ENCODE measurements at places on chromosomes 7 and 10.

DNA sequence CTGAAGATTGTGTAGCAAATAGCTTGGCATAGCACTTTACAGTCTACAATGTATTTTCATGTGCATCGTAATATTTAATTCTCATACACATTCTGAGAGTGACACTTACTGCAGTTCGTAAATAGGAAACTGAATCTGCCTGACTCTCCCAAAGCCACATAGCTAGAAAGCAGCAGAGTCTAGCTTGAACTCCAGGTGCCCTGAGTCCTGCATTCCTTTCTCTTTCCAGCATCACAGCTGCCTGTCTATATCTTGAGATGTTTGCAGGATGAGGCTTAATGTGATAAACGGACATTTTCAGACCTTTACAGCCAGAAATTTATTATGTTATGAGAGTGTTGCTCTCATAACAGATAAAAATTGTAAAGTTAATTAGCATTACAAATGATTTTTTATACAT is 132.9 kb upstream of the PLXDC2 start:
- DNase-seq, result no peak

DNA sequence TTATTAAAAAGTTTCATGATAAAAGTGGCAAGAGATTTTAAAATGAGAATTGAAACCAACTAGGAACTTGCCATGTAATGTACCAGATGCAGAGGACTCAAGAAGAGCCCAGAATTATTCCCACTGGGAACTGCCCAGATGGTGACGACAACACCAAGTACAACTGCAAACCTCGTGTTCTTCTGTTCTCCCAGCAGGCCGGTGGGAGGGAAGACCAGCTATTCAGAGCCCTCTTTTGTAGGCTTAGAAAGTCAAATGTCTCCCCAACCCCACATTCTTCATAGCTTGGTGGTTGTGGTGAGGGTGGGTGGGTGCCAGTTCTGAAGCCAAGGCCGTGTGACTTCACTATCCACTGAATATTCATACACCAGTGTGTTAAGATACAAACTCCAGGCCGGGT is 54.3 kb upstream of the ITGB1 start:
- no peak for DNase-seq

GRCh38 chr7:84997626-84998025 is 189.2 kb downstream of the SEMA3D start:
- DNase-seq, result no peak

- no peak for DNase-seq
Measured at GRCh38 chr10:53702489-53702888, 929.9 kb upstream of the MBL2 start.

GRCh38 chr10:69814251-69814650 is 12.5 kb downstream of the COL13A1 start:
- no peak for DNase-seq

DNA sequence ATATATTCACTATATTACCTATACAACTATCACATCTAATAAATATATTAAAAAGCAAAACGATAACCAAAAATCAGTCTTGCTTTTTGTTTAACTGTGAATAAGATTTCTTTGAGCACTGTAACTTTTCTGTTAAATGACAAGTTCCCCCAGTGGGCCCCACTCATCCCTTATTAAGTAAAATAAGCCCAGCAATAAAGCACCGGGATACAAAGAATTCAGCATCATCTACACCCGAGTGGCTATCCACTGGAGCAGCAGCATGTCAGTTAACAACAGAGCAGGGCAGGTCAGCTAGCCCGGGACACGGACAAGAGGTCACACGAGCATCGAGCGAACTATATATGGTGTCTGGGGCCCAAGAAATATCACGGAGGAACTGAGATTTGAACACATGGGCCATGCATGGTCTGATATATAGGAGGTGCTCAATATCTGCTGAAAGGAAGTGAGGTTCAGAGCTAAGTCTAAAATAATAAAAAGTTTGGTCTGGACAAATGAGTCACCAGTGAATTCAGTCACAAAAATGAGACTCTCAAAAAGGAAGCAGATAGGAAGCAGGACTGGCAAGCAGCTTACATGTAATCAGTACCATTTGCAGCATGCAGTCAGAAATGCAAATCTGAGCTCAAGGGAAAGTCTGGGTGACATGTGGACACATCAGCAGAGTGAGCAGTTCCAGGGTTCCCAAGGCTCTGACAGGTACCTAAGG is 4.1 kb downstream of the ERCC6 start:
- DNase-seq, result peak; percentile 71

GRCh38 chr10:99788598-99789256 is 6.3 kb downstream of the ABCC2 start:
- no peak for DNase-seq

DNA sequence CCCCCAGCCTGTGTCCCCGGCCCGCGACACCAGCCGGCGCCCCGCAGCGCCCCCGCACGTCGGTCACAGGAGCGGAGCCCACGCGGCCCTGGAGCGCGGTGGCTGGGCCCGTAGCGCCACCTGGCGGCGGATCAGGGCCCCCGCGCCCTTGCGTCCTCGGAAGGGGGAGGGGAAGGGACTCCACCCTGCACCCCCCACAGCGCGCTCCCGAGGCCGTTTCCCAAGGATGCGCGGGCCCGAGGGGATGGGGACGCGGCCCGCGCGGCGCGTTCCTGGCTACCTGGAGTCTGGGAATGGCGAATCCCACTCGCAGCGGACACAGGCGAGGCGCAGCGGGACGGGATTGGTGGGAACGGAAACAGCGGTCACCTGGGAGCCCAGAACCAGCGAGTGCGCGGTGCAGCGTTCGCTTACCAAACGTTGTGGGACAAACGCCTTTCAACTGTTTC is 23.8 kb upstream of the MKI67 start:
- no peak for DNase-seq

DNA sequence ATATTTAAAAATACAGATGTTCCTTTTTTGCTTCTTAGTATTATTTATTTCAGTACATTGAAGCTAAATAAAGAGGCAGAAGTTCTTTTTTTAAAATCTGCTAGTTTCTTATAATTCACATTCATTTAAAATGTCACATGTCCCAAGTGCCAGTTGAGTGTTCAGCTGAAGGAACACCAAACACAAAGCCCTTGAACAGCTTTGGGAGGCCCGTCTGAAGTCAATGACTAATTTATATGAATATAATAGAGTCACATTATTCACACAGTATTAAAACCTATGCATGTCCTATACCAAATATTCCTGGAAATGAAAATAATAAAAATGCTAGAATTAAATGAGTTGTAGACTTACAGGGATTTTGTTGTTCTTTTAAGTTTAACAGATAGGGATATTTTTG is 70.3 kb downstream of the GNAI1 start:
- no peak for DNase-seq

- peak; percentile 92 for DNase-seq
Measured at GRCh38 chr10:78255796-78256638, 222.4 kb downstream of the RPS24 start.

DNA sequence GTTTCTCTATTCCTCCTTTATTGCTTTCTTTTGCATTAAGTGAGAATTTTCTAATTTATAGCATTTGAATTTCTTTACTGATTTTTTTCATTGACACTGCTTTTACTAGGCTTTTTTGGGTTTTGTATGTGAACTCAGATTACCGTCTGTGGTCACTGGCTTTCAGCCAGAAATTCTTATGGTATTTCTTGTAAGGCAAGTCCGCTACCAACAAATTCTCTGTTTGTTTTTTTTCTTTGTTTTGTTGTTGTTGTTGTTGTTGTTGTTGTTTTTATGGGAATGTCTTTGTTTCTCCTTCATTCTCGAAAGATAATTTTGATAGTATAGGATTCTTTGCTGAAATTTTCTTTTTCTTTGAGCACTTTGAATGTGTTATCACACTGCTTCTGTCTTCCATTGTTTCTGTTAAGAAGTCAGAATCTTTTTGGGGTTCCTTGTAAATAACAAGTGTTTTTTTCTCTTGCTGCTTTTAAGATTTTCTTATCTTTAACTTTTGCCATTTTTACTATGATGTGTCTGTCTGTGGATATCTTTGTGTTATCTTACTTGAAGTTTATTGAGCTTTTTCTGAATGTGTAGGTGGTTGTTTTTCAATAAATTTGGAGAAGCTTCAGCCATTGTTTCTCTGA is 7.2 kb downstream of the NET1 start:
- DNase-seq, result no peak

- no peak for DNase-seq
Measured at GRCh38 chr7:143882020-143882603, 19.9 kb downstream of the TCAF1 start.

GRCh38 chr10:115321360-115321759 is 228.2 kb downstream of the ATRNL1 start:
- no peak for DNase-seq

DNA sequence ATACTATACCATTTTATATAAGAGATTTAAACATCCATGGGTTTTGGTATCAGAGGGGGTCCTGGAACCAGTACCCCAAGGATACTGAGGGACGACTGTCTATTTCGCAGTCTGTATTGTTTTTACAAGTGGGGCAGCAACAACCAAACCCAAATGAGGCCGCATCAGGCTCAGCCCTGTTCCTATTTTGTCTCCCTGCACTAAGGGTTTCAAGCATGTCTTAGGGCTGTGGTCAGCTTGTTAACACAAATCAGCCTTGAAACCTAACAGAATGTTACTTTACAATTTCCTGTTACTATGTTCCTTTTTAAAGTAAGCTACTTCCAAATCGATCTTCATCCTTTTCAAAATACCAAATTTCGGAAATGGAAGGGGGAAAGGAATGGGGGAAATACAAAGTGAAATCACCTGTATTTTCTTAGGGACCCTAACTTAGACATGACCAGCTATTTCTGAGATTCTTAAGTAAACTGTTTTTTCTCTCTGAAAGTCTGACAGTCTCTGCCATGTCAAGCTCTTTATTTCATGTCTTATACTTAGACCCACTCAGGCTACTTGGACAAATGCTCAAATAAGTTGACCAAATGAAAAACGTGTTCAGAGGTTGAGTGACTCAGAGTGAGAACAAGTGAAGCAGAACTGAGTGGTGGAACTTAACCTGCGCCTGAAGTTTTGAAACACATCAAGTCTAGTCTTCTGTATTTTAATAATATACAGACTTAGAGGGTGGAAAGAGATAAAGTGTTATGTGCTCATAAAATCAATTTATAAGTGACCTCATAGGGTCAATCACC is 75.8 kb downstream of the C1GALT1 start:
- DNase-seq, result no peak

GRCh38 chr10:103367379-103367781 is 396 bp upstream of the TAF5 start:
- no peak for DNase-seq

DNA sequence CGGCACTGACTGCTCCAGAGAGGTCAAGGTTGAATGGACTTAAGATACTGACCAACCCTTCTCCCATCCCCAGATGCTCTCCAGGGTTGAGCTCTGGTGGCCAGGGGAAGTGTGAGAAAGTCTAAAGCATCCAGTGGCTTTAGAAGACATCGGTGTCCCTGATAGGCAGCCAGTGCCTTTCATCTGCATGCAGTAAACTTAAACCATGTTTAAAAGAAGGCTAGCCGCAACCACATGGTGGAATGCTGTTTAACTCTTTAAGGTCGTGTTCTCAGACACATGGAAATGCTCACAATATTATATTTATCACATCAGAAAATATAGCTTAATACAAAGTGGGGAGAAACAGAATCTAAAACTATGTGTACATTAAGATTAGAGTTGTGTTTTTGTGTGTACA is 137.0 kb downstream of the CNNM2 start:
- no peak for DNase-seq

DNA sequence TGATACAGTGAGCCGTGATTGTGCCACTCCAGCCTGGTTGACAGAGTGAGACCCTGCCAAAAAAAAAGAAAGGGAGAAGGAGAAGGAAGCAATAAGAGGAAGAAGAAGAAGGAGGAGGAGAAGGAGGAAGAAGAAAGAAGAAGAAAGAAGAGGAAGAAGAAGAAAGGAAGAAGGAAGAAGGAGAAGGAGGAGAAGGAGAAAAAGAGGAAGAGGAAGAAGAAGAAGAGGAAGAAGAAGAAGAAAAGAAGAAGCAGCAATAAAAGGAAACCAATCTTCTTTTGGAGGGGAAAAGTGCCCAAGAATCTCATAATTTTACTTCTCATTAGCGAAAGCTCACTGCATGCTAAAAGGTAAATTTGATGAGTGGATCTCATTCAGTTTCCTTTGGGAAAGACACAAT is 85.7 kb upstream of the GLCCI1 start:
- no peak for DNase-seq

DNA sequence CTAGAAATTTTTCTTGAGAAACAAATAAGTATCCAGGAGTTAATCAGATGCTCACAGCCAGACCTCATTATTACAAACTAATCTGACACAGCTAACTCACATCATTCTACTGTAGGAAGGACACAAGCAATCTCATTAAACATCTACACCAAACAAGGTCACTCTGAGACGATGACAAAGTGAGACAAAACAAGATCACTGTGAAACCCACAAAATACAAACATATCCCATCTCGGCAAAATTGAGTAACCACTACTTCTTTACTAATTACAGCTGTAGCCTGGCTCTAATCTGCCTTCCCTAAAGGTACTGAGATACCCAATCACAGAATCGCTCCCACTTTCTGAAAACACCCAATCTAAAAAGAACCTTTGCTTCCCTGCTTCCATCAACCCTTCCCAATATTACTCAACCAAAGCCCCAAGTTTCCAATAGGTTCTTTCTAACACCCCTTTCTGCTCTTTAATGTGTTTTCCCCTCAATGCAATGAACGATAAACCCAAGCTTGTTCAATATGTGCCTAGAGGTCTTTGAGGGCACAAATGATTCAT is 26.9 kb downstream of the CCDC6 start:
- DNase-seq, result no peak

- DNase-seq, result no peak
Measured at GRCh38 chr10:8041284-8041991, 13.1 kb upstream of the GATA3 start.

DNA sequence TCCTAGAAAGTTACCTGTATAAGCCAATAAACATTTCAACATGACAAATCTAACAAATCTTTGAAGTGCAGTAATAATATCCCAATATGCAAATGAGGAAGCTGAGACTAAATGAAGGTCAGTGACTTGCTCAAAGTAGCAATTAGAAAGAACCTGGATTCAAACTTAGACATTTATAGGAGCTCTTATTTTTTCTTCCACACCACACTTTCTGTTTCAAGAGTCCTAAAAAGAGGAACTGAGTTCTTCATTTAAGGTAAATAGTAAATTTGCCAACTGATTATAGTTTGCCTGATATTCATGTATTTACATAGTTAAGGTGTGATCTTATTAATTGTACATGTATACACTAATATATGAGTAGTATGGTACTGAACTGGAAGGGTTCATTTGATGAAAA is 44.0 kb downstream of the KLHDC10 start:
- DNase-seq, result no peak

DNA sequence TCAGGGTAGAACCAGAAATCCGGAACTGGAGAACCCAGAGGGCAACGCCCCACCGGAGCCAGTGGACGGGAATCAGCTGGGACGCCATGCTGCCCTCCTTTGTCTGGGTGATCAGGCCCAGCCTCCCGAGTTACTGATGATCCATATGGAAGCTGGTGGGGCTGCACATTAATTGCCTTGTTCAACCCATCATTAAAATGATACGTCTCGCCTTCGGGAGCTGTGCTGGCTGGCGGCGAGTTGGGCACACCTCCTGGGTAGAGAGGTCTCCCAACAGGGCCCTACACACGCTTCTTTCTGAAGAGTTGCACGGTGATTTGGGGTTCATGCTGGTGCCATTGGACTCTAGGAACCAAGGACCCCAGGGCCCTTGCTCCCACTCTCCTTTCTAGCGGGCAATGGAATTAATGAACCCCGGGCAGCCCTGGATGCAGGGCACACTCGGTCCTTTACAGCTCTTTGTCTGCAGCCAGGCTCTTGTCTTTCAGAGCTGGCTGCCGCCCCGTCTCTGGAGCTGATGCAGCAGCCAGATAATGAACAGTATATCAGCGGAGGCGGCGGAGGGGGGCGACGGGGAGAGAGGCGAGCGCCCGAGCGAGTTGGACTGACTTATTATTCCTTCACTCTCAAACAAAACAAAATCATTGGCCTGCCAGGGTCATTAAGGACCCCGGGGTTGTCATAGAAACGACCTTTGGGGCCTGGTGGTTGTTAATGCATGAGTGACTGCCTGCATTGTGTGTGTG is 412.2 kb upstream of the ZMIZ1 start:
- no peak for DNase-seq

All from non-pigmented ciliary epithelial cell (primary cell).